ENCODE measurements at places on chromosomes 12 and 14.

GRCh38 chr12:42039176-42039575 lies 105.5 kb downstream of the GXYLT1 start:
- no peak for DNase-seq

- no peak for DNase-seq
Measured at GRCh38 chr14:24634158-24634557, at the start of gene GZMB. TSS of gene GZMB (minus strand) at chr14:24634190. CDS start at chr14:24634160, 30 bp downstream.

DNA sequence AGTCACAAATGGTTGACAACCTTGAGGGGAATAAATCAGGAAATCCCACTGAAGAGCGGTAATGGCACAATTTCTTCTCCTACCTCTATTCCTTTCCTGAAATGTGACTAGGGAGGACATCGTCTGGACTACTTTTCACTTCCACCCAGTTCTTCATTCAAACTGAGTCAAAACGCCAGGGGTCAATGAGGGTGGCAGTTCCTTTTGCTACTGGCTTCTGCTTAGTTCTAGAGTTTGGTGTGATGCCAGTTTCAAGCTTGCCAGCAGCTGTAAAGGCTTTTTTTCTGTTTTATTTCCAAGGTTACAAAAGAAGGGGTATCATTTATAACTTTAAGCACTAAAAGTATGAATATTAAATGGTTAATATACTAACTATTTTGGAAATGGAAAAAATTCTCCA lies 286.5 kb downstream of the SOX5 start:
- no peak for DNase-seq

- DNase-seq, result no peak
Measured at GRCh38 chr12:109571773-109572505, 1.4 kb downstream of the MMAB start.

- no peak for DNase-seq
Measured at GRCh38 chr12:63862187-63862968, 17.9 kb downstream of the SRGAP1 start.

DNA sequence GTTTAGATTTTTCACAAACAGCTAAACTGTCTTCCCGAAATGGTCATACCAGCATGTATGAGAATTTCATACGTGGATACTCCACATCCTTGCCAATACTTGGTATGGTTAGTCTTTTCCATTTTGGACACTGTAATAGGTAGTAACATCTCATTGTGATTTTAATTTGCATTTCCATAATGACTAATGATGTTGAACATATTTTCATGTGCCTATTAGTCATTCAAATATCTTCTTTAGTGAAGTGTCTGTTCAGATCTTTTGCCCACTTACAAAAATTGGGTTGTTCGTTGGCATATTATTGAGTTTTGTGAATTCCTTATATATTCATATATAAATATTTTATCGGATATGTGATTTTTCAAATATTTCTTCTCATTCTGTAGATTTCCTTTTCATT lies 78.0 kb upstream of the GNG2 start:
- no peak for DNase-seq

GRCh38 chr14:32692441-32692840 lies 246.2 kb upstream of the NPAS3 start:
- no peak for DNase-seq

DNA sequence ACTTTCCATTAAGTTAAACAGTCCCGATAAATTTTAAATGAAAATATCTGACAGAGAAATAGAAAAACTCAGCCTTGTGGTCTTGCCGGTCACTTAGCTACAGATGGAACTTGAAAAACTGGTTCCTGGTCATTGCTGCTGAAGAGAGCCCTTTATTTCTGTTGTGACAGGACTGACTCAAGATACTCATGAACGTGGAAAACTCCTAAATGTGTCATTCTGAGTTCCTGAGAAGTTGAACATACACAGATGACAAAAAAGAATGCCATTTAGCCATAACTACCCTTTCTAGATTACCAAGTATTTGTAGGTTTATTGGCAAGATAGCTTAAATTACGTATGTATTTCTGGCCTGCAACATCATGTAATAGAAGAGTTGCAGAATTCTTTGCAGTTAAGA lies 134.2 kb downstream of the HMGA2 start:
- DNase-seq, result no peak

DNA sequence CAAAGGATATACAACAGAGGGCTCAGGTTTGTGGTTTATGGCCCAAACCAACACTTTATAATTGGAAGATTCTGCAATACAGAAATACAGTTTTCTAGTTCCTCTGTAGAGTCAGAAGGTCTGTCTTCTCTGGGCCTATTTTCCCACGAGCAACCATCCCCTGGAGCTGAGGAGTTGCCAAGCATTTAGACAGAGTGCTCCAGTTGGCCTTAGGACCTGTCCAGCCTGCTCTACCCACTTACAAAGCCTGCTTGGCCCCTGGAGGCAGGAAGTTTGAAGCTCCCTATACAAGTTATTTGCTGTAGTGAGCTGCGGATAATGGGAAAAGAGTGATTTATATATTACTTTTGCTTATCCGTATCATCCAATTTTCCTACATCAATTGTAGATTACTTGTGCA lies 60.8 kb upstream of the HSPB8 start:
- DNase-seq, result no peak

GRCh38 chr14:26276757-26277156 lies 321.1 kb downstream of the NOVA1 start:
- peak; percentile 54 for DNase-seq

DNA sequence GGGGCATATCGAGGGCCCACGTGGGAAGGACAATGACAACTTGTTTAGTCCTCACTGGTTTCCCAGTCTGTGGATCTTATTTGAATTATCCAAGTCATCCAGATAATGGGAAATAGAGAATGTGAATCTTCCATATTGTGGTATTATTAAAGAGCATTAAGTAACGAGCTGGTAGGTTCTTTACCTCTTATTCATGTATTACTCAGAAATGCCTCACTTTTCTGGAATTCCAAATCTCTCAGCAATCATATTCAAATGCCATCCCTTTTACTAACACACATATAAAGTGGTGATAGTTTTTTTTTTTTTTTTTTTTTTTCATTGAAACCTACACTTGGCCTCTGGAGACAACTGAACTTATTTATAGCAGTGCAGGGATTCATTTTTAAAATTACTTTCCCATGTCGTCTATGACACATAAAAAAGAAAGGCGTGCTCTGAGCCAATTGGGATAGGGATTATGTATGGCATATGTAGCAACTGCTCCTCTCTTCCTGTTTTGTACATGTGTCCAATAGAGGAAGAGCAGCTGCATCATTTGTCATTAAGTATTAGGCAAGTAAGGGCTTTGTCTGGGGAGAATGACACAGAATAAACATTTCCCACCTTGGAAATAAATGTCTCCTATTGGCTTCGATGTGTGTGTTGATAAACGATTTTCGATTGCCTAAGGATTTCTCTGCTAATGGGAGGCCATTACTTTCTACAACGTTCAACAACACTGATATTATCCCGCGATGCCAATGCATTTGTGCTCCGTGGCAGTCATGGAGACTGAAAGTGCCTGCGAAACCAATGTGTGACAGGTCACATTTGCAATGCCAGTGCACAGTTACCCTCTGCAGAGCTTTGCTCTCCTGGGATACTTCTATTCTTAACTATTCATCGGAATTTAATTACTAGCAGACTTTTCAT lies 78.6 kb upstream of the IFNG-AS1 start:
- no peak for DNase-seq

- no peak for DNase-seq
Measured at GRCh38 chr14:95961481-95961880, 77.7 kb upstream of the C14orf132 start.

DNA sequence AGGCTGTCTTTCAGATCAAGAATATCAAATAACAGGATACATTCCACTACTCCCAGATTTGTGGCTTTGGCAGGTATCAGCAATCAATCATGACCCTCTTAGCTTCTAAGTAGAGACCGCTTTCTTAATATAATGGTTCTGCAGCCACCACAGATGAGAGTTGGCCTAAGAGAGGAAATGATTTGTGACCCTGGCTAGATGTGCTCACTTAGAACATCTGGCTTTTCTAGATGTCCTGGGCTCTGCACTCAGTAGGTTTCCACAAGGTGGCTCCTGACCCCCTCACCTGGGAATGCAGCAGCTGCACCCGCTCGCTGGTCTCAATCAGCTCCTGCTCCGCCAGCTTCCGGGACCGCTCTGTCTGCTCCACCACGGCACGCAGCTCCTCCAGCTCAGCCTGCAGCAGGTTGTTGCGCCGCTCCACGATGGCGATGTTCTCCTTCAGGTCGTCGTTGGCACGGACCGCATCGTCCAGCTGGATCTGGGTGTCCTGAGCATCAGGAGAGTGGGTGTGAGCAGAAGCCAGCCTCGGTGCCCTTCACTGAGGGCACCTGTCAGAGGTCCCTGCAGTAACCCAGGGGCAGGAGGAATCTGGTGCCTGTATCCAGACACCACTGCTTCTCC lies 8.9 kb downstream of the CMTM5 start:
- no peak for DNase-seq

DNA sequence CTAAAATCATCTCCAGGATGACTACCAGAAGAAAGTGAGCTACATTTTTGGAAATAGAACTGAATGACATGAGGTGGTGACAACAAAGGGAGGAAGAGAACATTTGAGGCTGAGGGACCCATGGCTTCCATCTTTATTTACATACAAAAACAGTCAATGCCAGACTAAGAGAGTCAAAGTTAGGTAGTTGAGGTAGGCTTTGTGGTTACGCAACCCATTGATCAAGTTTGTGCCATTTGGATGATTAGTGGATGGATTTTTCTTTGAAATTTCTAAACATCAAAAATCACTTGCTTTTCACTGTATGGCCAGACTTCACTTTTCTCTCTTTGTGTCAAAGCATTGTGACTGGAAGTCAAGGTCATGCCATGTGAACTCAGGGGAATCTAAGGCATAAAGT lies 22.9 kb downstream of the ASCL1 start:
- DNase-seq, result no peak

DNA sequence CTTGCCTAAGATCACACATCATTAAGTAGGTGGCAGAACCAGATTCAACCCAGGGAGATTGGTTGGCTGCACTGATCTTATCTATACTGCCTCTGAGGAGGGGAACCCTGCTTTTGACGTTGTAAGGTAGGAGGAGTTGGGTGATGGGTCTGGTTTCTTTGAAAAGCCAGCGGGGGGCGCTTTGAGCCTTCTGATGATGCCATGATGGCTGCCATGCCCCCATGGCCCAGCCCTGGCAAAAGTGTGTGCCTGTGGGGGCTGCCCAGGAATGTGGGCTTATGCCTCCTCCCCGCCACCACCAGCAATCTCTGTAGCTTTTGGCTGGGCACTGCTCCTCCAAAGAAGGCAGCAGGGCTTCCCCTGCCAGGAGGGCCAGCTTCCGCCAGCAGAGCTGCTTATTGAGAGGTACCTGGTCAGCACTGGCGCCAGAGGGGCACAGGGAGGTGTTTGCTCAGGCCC lies 224.3 kb downstream of the SLC41A2 start:
- no peak for DNase-seq

GRCh38 chr14:26820572-26820971 lies 222.7 kb upstream of the NOVA1 start:
- DNase-seq, result no peak

All from NCI-H1092 (cell line).